ENCODE measurements at places on chromosomes 7 and 10.

GRCh38 chr7:91457208-91457607 lies 193.0 kb downstream of the FZD1 start:
- DNase-seq, result no peak

- no peak for DNase-seq
These were observed 45.3 kb downstream of the RASGEF1A start for GRCh38 chr10:43221419-43222209.

DNA sequence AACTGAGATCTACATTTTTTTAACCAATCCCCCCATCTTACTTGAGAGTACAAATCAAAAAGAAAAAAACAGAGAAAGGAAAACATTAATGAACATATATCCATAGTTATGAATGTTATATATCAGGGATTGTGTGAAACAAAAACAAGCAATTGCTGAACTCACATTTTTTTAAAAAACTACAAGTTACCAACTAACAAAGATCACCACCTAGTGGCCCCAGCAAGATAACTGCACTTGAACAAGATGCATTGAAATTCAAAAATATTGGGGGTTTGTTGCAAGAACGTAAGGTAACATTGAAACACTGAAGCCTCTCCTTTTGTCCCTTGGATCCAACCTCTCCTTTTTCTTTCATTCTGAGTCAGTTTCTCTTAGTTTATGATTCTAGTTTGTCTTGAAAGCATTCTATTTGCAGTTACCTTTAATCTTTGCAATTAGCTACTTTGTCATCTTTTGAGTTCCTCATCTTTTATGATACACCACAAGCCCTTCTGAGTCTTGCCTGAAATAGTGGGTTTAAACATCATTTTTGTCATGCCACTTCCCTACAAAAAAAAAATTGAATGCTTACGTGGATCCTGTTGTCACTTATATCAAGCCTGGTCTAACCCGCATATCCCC lies 87.3 kb upstream of the TES start:
- DNase-seq, result no peak

GRCh38 chr7:129468087-129468486 lies 33.9 kb downstream of the STRIP2 start:
- DNase-seq, result no peak

DNA sequence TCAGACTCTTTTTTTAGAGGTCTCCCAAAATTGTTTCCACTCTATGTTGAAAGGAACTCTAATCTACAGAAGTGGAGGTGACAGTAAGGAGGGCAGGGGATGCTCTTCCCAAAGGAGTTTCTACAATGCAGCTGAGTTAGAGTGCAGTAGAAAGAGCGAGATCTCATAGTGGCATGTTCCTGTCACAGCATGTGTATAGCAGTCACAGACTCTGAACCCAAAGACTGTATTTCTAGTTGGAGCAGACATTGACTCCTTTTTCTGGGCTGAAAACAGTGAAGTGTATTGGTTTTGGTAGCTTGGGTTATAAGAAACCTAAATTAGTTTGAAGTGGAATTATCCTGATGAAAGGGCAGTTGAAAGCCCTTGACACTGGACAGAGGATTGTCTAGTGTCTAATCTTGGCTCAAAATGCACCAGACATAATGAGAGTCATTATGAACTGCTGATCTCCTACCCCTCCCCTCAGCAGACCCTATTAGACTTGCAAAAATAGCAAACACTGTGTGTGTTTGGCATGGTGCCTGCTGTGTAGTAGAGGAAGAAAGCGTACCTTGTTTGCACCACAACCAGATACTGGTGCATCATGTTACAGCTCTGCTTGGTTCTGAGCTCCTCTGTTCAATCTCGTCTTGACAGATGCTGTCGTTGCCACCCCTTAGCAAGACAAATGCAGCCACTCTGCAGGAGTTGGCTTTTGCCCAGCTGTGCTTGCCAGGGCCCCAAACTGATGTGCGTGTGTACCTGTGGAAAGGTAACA lies 336.0 kb downstream of the AUTS2 start:
- DNase-seq, result no peak

- DNase-seq, result no peak
These were observed 69.2 kb downstream of the PODXL start for GRCh38 chr7:131487217-131487616.

DNA sequence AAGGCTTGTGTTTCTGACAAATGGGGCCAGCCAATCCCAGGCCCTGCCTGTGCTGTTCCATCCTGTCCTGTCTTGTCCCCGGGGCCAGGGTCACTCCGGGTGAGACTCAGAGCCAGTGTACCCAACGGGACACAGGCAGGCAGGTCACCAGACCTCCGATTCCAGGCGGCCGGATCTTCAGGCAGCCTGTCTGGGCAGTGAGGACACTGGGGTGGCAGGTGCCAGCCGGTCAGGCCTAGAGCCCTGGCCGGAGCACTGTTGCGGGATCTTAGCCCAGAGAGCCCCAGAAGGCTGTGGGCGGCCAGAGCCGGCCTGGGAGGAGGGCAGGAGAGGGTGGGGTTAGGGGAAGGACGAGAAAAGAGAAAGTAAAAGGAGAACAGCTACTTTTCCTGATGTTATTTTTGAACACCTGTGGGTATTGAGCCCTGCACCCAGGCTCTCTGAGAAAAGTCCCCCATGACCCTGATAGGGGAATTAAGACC lies 134.3 kb upstream of the TNRC18 start:
- DNase-seq, result no peak

DNA sequence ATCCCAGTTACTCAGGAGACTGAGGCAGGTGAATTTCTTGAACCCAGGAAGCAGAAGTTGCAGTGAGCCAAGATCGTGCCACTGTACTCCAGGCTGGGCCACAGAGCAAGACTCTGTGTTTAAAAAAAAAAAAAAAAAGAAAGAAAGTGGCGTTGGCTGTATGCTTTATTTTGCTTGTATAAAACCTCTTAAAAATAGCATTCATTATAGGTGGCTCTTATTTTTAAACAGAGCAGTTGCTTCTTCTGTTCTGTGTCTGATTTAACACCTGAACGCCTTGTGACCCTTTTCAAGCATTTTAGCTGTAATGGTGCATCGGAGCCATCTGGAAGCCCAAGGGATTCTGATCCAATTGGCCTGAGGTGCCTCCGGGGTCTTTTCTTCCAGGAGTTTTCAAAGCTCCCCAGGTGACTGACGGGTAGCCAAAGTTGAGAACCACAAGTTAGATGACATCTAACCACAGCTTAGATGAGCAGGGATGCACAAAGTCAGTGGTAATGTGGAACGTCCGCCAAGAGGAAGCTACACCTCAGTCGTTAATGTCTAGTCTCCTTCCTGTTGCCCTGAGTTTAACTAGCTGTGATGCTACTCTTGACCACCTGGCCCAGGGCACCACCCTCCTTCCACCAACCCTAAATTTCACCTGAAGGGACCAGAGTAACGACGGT lies 274.6 kb upstream of the KLF6 start:
- no peak for DNase-seq

DNA sequence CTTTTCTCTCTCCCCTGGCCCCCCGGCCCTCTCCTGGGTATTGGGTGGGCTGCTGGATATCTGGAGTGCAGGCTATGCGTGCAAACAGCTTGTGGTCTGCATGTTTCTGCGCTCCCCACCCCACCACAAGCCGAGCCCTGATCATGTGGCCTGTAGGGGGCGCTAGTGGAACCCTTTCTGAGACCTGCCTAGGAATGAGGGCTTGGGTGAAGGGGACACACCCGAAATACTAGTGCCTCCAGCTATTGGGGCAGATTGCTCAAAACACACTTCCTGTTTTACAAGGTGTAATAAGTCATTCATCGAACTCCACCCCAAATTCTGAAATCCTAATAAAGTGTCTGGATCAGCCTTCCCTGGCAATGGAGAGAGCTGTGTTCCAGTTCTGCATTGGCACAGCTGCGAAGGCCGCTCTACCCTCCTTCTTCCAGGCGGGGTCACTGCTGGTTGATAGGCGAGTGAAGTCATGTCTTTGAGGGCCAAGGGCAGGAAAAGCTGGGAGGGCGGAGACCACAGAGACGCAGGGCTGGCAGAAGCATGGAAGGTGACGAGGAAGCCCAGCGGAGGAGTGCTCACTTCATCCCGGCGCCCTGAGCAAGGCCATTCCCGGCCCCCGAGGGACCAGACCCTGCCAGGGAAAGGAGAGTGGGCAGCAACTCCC lies 19.8 kb upstream of the PRRT4 start:
- DNase-seq, result no peak

- DNase-seq, result no peak
These were observed 183.4 kb downstream of the SORCS3 start for GRCh38 chr10:104824380-104825006.

DNA sequence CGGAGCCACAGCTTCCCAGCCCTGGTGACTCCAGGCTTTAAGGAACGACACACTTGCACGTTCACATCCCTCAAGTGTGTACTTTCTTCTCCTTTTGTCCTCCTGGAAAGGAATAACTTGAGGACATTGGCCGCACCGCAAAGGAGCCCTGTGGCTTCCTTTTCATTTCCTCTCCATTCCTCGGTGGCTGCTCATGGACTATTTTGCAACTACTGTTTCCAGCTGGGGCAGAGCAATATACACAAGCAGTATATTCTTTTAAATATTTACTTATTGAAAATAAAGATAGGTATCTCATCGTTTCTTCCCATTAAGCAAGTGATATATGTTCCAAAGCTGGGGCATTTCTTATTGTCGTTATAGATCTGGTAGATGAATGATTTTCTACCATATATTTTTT lies 97.2 kb upstream of the LYZL1 start:
- DNase-seq, result no peak

GRCh38 chr7:85554236-85555178 lies 367.7 kb upstream of the SEMA3D start:
- DNase-seq, result no peak

DNA sequence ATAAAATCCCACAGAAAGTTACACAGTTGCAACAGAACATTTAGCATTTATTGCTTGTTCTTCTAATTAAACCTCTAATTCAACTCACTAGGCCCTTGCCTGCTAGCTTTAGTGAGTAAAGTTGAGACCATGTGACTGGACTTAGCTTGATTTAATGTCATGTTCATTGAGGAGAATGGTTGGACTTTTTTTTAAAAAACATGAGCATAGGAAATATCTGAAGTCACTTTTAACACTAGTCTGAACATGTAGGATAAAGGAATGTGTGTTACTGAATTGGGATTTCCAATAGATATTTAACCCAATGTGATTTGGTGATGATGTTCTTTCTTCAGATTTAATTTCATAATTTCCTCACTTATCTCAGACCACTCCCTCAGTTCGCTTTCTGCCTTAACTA lies 24.6 kb upstream of the GLCCI1 start:
- DNase-seq, result no peak

DNA sequence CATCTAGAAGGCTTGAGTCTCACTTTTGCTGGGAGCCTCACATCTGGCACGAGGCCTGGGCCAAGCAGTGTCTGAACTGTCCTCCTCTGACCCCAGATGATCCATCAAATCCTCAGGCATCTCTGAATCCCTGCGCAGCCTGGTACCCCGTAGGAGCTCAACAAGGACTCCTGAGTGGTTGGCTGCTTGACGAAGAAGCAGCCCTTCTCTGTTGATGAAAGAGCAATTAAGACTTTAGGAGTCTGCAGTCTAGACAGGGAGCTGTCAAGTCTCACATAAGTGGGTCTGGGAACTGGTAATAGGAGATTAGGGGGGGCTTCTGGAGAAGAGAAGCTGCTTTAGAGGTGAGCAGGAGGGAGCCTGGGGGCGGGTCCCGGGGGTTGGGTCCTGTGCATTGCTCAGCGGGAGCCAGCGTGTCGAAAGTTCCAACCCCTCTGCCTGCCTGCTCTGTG lies 326.0 kb downstream of the RPS24 start:
- no peak for DNase-seq

DNA sequence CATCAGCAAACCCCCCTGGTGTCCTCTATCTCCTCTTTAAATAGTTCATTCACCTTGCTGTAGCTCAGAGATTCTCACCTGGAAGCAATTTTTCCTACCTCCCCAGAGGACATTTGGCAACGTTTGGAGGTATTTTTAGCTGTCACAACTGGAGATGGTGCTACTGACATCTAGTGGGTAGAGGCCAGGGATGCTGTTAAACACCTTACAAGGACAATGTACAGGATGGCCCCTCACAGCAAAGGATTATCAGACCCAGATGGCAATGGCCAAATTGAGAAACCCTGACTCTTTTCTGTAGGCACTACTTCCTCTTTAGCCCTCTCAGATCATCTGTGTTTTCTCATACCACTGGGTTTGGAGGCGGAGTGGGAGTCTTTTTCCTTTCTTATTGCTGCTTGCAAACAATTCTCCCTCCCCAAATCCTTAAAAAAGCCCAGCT lies 13.2 kb upstream of the TRA2A start:
- DNase-seq, result no peak

DNA sequence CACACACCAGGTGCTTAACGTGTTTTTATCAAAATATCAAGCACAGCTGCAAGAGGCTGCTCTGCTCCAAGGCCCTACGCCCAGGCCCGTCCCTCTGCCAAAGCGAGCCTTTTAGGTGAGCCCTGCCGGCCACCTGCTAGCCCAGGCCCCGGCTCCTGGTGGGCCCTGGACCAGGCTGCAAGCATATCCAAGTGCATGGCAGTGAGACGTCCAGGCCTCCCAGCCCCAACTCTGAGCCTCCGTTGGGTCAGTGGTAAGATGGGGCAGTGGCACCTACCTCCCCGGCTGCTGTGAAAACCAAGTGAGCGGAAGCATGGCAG lies 136.2 kb downstream of the LHPP start:
- no peak for DNase-seq

GRCh38 chr10:105963334-105963884 lies 1201.1 kb downstream of the SORCS1 start:
- no peak for DNase-seq

DNA sequence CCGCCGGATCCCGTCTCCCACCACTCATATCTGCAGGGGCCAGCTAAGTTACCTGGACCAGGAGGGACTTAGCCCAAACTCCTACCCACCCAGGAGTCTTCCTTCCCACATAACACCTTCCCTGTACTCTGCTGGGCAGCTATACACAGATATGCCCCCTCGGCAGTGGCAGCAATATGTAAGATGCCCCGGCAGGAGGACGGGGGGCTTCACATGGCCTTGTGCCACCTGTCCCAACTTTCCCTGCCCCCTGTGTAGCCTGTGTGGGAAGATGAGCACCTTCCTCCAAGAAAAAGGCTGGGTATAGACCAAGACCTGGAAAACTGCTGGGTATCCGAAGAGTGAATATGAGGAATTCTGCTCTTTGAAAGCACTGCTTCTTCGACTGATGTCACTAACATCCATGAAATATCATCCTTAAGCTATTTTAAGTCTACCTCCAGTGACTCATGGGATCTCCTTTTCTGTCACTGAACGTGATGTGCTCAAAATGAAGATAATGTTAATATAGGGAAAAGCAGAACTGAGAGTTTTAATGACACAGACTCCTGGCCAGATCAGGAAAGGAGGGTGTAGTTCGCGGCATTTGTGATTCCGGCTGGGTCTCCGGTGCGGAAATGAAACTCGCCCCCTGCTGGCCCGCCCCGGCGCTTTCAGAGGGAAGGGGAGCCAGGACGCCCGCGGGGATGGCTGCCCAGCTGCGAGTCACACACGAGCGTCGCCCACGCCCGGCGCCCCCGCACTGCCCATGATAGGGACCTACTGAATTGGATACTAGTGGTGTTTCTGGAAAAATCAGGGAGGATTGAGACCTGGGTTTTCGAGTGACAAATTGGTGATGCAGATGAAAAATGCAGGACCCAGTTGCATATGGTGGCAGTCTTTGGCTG lies 256.9 kb upstream of the NFE2L3 start:
- DNase-seq, result peak; percentile 32

GRCh38 chr7:32243687-32244290 lies 173.6 kb upstream of the PDE1C start:
- DNase-seq, result no peak
